Activated CD8-positive, alpha-beta T cell treated with anti-CD3 and anti-CD28 coated beads for 36 hours (primary cell): ENCODE measurements at places on chromosomes 16 and 17.
A peak's percentile ranks its signal among the peaks of the same experiment; 100 is the strongest.

GRCh38 chr16:27238016-27238587 lies 30.5 kb downstream of the NSMCE1 start:
- peaks cover 52% of the 10 kb centered on the region for H3K36me3 ChIP-seq
- peak overlapping the region; percentile 73 for H3K4me3 ChIP-seq
- DNase-seq, result peak; percentile 79
- no peaks in the 10 kb centered on the region for H3K27me3 ChIP-seq
- H3K27ac ChIP-seq, result peak overlapping the region; percentile 98

GRCh38 chr17:61405686-61406536 lies 6.3 kb downstream of the TBX2 start:
- H3K27me3 ChIP-seq, result peaks cover 76% of the 10 kb centered on the region
- no peaks in the 10 kb centered on the region for H3K36me3 ChIP-seq
- H3K4me3 ChIP-seq, result no peak overlapping the region
- H3K27ac ChIP-seq, result no peak overlapping the region

GRCh38 chr16:63365649-63366304 lies 1329.5 kb upstream of the CDH8 start:
- H3K36me3 ChIP-seq, result no peaks in the 10 kb centered on the region
- H3K27ac ChIP-seq, result no peak overlapping the region
- DNase-seq, result no peak

DNA sequence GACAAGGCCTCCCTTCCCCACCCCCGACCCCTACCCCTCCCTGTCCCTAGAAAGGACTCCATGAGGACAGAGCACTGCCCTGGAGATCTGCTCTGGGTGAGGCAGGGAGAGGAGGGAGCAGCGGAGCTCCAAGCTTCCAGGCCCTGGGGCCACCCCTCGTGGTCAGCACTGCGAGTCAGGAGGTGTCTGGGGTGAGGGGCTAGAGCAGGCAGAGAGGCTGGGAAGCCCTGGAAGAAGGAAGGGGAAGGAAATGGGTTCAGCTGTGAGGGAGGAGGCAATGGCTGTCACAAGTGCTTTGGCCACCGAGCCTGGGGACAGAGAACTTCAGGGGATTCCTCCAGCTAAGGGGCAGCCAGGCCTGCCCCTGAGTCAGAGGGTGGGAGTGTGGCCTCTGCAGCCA lies 28.2 kb upstream of the DNAI2 start:
- no peaks in the 10 kb centered on the region for H3K27me3 ChIP-seq
- no peak overlapping the region for H3K4me3 ChIP-seq
- H3K36me3 ChIP-seq, result no peaks in the 10 kb centered on the region
- DNase-seq, result no peak

- no peak overlapping the region for H3K27ac ChIP-seq
- H3K36me3 ChIP-seq, result peaks cover 28% of the 10 kb centered on the region
- no peaks in the 10 kb centered on the region for H3K27me3 ChIP-seq
- H3K4me1 ChIP-seq, result peaks cover 19% of the 10 kb centered on the region
Observed at GRCh38 chr17:44887971-44888954, 11.0 kb downstream of the EFTUD2 start.

DNA sequence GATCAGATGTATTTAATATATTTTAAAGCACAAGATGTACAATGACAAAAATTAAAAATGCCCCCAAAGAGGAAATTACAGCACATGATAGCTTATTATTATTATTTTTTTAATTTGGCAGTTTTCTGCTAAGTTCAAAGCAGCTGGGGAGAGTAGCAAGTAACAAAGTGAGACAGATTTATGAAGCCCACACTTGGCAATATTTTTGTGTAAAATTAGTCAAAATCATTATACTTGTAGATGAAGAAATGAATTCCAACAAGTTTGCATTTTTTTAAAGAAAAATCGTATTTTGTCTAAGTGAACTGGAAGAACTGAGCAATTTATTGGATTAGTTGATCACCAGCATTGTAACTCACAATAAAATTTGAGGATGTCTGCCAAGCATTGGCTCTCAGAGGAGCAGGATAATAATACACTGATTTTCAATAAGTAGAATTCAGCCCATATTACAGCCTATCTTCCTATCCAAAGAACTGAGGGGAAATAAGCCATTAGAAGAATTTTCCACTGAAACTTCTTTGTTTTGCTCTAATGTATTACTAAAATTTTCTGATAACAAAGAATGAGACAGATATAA lies 215.6 kb downstream of the MAP2K6 start:
- no peaks in the 10 kb centered on the region for H3K4me1 ChIP-seq
- H3K4me3 ChIP-seq, result no peak overlapping the region
- H3K27me3 ChIP-seq, result peaks cover 2% of the 10 kb centered on the region
- no peak overlapping the region for H3K27ac ChIP-seq
